NCI-H69 (cell line): ENCODE measurements at places on chromosomes 4 and X.

DNA sequence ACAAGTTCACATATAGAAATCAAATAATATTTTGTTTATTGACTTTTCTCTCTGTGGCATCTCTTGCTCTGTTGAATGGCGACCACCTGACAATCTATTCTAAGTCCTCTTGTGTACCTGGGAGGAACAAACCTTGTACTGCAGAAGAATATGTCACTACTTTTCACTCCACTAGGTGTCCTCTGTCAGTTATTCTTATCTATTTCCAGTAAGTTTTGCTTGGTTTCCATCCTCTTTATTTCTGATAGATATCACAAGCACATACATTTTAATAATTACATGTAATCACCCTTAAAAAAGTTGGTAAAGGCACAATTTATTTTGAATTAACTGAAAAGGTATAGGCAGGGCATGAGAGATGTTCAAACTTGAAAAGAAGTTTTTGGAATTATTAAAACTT, 238.4 kb downstream of the SNCA start:
- DNase-seq = peak; percentile 70

DNA sequence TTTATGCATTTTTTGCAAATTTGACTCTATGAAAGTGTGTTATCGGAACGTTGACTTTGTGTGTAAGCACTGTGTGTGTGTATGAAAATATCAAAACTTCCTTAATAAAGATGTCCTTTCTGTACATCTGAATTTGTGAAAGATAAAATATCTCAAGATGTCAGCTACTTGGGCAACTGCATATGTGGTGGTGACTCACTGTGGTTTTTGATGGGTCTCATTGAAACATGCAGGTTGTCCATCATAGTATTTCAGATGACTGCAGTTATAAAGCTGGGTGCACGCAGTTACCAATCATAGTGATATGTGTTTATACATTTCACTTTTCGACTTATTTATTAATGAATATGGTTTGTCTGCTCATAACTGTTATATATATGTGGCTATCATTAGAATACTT, 19.7 kb upstream of the BBS12 start:
- no peak for DNase-seq

DNA sequence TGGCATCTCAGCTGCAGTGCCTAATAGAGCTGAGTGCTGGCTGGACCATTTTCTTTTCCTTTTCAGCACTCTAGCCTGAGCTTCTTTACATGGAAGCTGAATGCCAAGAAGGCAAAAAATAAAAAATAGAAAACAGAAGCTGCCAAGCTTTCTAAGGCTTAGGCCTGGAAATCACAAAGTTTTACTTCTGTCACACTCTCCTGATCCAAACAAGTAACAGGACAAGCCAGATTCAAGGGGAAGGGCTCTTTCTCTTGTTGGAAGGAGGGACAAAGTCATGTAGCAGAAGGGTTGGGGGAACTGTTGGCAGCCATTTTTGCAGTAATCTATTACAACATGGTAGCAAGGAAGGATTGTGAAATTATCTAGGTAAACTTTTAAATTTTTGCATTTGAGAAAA, 131.8 kb downstream of the MSL3 start:
- DNase-seq = no peak

GRCh38 chr4:103207673-103208072, 9.5 kb upstream of the CENPE start:
- peak; percentile 59 for DNase-seq

DNA sequence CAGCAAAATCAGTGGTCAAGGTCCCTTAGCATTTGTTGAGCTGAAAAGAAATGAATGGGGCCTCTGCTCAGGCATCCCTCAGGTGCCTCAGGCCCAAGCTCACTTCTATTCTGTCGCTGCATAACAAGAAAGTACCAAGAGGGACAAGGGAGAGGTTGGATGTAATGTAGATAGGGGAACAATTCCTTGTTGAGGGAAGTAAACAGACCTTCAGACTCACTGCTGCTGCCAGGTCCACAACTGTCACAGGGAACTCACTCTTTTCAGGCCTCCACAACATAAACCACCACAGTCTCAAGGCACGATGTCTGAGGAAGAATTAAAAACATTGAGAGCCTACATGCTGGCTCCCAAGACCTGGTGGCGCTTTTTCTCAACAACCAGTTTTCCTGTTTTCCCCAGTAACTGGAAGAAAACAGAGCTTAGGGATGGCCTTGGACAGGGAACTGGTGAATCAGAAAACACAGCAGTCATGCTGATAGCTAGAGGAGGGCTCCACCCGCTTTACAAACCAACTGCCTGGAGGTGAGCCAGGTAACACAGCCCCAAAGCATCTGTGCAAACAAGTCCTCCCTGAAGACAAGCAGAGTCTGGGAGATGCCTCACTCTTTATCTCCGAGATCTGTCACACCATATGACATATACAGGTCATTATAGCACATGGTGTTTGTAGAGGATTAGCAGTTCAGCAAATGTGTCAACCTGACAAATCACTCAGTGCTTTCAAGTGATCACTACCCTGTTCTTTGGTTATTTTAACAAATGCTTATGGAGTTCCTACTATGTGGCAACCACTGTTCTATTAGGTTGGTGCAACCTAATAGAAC, 14.3 kb upstream of the AWAT1 start:
- peak; percentile 91 for DNase-seq

- no peak for DNase-seq
Measured at GRCh38 chrX:66012094-66012534, 27.8 kb downstream of the VSIG4 start.

GRCh38 chr4:156197216-156197615, 243.6 kb upstream of the CTSO start:
- DNase-seq = no peak

- peak; percentile 30 for DNase-seq
Measured at GRCh38 chrX:140502491-140503237, 2.2 kb downstream of the SOX3 start.

DNA sequence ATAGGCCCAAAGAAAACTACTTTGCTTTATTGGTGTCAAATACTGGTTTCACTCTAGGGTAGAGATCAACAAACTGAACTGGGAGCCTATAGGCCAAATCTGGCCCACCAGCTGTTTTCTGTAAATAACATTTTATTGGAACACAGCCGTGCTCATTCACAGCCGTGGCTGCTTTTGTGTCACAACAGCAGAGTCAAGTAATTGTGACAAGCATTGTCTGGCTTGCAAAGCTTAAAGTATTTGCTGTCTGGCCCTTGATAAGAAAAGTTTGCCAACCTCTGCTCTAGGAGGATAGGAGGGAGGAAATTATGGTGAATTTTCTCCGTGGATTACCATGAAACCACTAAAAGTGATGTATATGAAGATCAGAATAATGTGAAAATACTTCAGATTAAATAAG, 53.4 kb downstream of the GPAT3 start:
- peak; percentile 52 for DNase-seq

GRCh38 chr4:77006753-77007353, 57.3 kb downstream of the SEPTIN11 start:
- no peak for DNase-seq

DNA sequence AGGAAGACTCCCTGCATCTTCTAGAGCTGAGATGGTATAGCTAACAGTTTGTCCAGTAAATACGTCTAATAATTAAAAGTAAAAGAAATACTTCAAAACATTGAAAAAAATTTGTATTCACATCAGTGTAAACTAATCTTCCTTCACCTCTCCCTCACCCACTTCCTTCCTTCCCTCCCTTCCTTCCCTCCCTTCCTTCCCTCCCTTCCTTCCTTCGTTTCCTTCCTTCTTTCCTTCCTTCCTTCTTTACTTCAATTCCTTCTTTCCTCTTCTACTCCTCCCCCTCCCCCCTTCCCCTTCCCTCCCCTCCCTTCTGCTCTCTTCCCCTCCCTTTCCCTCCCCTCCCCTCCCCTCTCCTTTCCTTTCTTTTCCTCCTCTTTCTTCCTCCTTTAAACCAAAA, 103.7 kb downstream of the POU4F2 start:
- peak; percentile 1 for DNase-seq

GRCh38 chrX:28058901-28059300, 77.7 kb upstream of the DCAF8L1 start:
- peak; percentile 1 for DNase-seq

DNA sequence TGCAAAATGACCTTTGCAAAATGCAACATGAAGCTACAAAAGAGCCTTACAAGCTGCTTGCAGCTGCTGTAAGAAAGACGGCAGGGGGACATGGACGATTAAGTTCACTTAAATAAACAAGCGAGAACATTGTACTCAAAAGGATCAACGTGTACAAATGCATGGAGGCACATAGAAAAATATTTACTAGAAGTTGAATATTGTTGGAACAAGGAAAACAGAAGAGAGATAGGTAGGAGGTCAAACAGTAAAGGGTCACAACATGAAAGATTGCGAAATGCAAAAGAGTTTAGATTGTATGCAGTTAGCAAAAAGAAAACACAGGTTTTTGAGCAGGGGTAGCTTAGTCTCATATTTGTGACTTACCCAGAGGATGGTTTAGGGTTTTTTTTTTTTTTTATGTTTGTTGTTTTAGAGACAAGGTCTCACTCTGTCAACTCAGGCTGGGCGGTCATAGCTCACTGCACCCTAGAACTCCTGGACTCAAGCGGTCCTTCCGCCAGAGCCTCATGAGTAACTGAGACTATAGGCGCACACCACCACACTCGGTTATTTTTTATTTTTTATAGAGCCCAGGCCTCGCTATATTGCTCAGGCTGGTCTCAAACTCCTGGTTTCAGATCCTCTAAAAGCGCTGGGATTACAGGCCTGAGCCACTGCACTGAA, 1.4 kb upstream of the PHF8 start:
- peak; percentile 89 for DNase-seq

- no peak for DNase-seq
Measured at GRCh38 chr4:16670727-16671126, 227.7 kb downstream of the LDB2 start.

- peak; percentile 18 for DNase-seq
Measured at GRCh38 chrX:71128915-71129765, 10.7 kb downstream of the MED12 start.

GRCh38 chrX:153769158-153769864, 5.3 kb downstream of the PLXNB3 start:
- DNase-seq = no peak

GRCh38 chr4:153824501-153824900, 35.6 kb upstream of the SFRP2 start:
- no peak for DNase-seq

DNA sequence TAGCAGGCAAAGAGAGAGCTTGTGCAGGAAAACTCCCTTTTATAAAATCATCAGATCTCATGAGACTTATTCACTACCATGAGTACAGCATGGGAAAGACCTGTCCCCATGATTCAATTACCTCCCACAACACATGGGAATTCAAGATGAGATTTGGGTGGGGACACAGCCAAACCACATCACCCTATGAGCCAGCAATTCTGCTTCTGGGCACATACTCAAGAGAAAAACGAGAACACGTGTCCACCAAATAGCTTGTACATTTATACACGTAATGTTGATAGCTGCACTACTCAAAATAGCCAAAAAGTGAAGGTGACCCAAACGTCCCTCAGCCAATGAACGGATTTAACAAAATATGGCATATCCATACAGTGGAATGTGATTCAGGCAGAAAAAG, 94.5 kb upstream of the DHRSX start:
- DNase-seq = no peak

DNA sequence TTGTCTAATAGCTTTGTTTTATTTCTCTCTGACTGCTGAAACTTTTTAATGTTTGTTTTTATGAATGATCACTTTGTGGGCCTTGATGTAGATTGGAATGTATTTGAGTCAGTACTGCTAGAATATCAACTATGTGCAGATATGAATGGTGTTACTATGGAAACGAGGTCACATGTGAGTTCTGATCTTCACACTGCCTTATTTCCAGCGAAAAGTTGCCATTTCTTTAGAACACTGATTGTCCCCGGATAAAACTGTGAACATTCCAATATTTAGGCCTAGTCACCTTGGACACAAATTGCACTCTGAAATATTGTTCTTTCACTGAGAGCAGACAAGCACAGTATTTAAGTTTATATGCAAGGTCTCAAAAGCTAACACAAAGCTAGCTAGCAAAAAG, 27.2 kb upstream of the MAGED1 start:
- DNase-seq = no peak

DNA sequence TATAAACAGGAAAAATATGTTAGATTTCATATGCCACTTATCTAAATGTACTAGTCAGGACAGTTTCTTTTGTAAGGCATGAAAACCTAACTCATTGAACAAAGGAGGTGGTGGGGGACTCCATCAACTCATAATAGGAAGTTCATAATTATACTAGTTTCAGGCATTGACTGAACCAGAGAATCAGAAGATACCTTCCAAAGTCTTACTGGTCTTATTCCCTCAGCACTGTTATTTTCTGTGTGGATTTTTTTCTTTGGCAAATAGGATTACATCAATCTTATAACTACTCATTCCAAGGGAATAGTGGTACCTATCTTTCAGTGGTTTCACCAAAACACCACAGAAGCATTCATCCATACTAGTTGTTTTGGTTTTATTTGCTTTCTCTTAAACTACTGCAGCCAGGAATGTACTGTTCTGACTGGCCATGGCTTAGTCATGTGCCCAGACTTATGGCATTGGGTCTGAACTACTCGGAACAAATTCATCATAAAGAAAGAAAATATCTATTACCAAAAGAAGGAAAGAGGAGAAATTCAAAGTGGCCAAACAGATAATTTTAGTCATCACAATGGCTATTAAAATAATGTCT, 273.9 kb downstream of the ARAP2 start:
- no peak for DNase-seq

- DNase-seq = no peak
Measured at GRCh38 chrX:48794911-48795515, 6.9 kb upstream of the HDAC6 start.

DNA sequence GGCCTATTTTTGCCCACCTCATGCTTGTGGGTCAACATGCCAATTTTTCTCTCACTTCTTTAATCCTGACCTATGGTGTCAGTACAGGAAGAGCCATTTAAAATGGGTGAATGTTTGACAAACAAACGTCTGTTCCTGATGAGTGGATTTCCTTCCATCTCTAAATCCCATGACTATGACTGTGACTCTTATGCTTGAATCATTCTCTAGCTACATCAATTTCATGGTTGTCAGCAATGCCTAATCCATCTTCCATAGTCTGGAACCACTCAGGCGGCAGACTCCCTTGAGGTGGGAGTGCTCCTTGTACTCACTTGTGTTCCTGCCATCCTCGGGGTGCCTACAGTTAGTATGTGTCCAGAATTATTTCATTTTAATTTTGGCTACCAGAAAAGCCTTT, 194.9 kb upstream of the RPS6KA3 start:
- DNase-seq = peak; percentile 10

DNA sequence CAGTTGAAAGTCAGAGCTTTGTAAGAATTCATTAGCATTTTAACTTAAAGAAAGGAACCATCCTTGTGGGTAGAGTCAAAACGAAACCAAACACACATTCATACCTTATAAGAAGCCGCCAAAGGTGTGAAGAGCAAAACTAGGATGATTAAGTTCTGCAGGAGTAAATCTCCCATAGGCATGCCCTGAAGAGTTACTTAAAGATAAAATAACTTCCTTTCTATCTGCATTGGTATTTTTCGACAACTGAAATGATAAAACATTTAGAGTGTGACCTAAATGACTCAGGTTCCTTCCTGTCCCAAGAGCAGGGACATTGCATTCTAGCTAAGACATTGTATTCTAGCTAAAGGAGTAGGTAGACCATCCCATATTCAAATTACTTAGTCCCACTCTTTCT, 75.3 kb downstream of the BCOR start:
- no peak for DNase-seq
